ENCODE measurements at places on chromosomes 11 and 22.

GRCh38 chr11:58730507-58731089 is 1.1 kb downstream of the GLYAT start:
- DNase-seq: no peak

GRCh38 chr11:34624069-34624468 is 3.2 kb downstream of the EHF start:
- no peak for DNase-seq

DNA sequence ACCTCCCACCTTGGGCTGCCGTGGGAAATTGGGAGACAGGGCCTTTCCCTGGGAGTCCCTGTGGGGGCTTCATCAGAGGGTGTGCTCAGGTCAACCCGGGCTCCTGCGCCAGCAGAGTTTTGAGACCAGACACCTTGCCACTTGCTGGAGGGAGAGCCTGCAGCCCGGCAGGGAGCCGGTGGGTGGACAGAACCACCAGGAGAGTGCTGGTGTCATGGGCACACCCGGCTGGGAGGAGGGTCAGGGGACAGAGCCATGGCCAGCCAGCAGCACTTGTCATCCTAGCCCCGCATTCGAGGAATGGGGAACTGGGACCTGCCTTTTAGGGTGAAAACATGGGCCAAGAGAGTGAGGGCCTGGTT is 209.3 kb downstream of the TBC1D22A start:
- DNase-seq: no peak

- DNase-seq: peak; percentile 50
Measured at GRCh38 chr22:20238901-20239675, 29.0 kb downstream of the RTN4R start.

- no peak for DNase-seq
Measured at GRCh38 chr11:67345920-67346819, 7.2 kb downstream of the POLD4 start.

- DNase-seq: peak; percentile 88
Measured at GRCh38 chr11:18720808-18721560, 5.0 kb downstream of the IGSF22 start.

DNA sequence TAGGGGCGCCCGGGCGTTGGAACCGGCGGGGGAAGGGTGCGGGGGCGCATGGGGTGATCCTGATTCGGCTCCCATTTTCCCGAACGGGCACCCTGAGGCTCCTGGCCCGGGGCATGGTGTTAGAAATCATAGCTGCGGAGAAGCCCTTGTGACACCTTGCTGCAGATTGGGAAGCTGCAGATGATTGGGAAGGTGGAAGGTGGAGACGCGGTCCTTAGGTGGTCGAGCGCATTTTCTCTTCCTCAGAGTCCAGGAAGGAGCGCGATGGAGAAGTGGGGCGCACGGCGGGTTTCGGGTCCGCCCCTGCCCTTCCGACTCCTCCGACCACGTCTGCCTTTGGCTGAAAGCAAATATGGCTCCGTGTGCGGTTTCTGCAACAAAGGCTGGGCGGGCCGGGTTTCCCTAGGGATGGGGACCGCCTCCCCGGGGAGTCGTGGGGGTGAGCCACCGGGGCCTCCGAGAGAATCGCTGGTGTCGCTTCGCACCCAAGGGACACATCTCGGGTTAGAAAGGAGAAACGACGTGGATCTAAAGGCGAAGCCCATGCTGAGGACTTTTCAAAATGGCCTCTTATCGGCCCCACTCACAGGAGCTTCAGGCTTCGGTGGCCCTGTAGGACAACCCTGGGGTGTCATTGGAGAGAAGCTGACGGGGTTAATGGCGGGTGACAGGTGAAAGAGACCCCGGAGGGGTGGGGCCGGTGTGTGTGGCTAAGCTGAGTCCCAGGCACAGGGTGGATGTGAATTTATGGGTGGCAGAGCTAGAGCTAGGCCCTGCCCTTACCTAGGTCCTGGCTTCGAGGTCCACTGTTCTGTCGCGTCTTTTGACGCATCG is 707 bp upstream of the FTH1 start:
- DNase-seq: peak; percentile 66

DNA sequence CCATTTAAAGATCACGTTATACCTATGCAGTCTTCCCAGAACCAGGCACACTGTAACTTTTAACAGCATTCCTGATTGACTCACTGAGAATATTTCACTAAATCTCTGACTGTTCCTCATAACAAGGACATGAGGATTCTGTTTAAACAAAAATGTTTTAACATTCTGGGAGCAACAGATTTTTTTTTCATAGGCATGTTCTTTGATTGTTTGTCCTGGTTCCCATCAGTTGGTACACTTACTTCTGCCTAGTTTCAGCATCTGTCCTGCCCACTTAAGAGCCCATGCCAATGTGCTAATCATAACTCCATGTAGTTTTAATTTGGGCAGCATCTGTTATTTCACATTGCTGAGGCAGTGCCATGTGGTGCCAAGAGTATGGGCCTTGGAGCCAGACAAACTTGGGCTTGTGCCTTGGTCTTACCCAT is 138.5 kb upstream of the CTSC start:
- DNase-seq: no peak

GRCh38 chr22:17132112-17132511 is 11.0 kb upstream of the TMEM121B start:
- DNase-seq: no peak

DNA sequence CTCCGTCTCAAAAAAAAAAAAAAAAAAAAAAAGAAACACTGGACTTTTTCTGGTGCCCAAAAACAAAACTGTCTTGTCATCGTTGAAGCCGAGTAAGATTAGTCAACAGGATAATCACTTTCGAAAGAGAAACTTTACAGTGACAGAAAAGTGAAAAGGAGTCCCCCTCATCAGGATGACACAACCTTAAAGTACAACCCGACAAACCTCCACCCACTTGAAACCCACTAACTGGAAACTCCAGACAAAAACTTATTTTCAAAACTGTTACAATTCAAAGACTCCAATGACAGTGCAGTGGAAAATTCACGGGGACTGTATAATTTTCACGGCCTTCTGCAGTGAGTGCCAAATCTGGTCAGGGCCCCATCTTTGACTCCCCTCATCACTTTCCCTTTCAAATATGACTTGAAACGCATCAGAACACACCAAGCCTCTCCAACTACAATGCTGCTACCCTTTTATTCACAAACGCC is 1.3 kb downstream of the DENND5A start:
- peak; percentile 54 for DNase-seq

- DNase-seq: no peak
Measured at GRCh38 chr11:63698976-63699733, 17.9 kb downstream of the RTN3 start.

- DNase-seq: no peak
Measured at GRCh38 chr11:92769112-92769511, 200.3 kb upstream of the MTNR1B start.

All from stimulated activated naive CD8-positive, alpha-beta T cell treated with anti-CD3 and anti-CD28 coated beads, Interleukin-15, Interleukin-2, amounts not matched to agents 100 U/mL and 50 U/mL, for 24 hours (primary cell).